Esophagus squamous epithelium (tissue), 5 donors: ENCODE measurements at places on chromosomes 16 and 17.

- DNase-seq = no peak
Measured at GRCh38 chr17:48915459-48916282, 7.5 kb downstream of the UBE2Z start.

GRCh38 chr16:80938004-80938878, 68.4 kb downstream of the CMC2 start:
- no peak for DNase-seq

GRCh38 chr17:7250695-7251627, 573 bp downstream of the CTDNEP1 start:
- no peak for DNase-seq

DNA sequence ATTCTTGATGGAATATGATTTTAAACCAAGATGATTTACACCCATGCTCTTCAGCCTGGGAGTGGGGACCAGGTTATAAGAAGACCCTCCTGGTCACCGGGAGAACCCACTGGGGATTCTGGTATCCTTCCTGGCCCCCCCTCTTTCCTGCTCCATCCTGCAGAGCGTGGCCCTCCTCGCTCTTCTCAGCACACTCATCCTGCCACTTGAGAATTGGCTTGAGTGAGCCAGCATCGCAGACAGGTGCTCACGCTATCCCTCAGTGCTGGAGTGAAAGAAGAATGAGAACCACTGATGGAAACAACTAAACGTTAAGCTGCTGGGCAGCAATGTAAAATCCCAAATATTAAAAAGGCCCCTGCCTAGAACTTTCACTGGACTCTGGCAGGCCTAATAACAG, 98.0 kb downstream of the CYTH1 start:
- DNase-seq = no peak

DNA sequence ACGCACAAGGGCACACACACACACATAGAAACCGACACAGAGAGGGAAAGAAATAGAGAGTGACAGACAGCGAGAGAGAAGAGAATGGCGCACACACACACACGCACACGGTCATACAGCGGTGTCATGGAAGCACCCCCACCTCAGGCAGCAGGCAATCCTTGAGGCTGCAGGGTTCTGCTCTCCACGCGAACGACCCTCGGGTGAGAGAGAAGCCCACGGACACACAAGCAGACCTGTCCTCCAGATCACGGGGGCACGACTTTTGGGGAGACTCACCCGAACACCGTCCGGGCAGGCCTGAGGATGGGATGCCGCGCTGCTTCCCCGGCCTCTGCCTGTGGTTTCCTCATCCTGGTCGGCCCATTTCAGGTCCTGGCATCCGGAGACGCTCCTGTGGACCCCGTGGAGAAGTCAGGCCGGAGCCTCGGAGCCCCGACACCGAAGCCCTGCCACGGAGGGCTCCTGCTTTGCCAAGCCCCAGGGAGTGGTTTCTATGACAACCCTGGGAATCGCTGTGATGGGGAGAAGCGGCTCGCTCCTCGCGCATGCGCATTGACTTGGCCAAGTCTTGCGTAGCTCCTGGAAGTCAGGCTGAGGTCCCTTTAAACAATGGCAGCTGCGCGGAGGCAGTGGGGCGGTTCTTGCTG, 118.2 kb upstream of the KCNJ18 start:
- DNase-seq = no peak

- no peak for DNase-seq
Measured at GRCh38 chr16:48310908-48311641, 63.7 kb upstream of the ABCC11 start.

DNA sequence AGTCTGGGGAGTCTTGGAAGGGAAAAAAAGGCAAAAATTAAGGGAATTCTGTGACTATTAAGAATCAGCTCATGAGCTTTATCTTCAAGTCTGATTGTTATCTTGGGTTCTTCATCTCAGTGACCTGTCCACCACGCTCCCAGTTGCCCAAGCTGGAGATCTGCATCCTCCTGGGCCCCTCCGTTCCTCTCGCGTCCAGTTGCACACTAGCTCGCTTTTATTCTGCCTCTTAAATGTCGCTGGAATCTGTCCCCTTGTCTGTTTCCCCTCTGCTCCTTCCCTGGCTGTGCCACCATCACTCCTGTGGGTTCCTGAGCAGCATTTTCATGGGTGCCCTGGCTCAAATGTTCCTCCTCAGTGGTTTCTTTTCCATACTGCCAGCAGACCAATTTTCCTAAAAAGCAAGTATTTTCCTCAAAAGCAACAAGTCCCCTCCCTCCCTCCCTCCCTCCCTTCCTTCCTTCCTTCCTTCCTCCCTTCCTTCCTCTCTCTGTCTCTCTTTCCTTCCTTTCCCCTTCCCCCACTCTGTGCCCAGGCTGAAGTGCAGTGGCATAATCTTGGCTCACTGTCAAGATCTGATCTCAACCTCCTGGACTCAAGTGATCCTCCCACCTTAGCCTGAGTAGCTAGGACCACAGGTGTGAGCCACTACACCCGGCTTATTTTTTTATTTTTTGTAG, 1.4 kb downstream of the ENDOV start:
- no peak for DNase-seq

DNA sequence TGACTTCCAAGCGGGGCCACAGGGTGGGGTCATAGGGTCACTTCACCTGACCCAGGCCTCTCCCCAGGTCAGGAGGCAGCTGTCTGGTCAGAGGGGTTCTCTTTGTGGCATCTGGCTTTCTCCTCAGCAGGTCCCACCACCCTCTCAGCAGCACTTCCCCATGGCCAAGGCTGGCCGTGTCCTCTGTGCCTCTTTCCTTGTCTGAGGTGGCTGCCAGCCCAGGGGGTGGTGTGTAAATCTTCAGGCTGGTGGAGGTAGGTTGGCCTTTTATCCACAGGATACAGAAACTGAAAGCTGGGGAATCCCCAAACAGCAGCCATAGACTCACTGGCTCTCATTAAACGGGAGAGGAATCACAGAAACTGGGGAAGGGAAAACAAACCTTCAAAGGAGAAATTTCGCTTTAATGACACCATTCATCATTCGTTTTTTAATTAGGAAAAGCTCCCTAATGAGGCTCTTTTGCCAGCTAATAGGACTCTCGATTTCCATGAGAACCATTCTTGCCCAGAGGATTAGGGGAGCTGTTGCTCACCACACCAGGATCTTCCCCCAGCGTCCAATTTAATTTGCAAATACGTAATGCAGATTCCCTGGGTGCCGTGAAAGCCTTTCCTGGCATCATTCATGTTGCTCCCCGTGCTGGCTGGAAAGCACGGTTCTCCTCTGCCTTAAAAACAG, 18.0 kb downstream of the C17orf75 start:
- DNase-seq = no peak

- no peak for DNase-seq
Measured at GRCh38 chr17:15298176-15298575, 33.0 kb upstream of the PMP22 start.

DNA sequence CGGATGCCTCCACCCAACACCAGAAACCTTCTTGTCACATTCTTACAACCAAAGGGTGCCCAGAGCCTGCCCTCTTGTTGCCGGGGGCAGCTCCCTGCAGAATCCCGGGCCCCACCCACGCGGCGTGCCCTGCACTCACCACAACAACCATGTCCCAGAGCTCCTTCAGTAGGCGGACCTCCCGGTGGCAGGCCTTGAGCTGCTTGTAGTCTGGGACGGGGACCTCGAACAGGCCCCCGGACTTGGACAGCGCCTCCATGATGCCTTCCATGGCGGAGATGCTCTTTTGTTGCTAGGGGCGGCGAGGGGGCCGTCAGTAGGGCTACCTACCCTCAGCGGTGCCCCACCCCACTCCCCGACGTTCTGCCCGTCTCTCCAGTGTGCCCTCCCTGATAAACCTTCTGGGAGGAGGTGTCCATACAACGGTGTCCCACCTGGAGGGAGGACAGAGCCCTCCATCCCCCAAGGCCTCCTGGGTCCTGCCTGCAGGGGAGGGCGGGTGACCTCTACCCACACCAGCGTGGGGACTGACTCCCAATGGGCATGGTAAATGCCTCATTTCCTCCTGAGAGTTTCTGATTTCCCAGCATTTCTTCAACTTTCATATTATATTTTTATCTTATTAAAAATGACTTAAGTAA, 52.2 kb downstream of the DNAH17 start:
- no peak for DNase-seq

GRCh38 chr17:55661256-55661758, 61.4 kb downstream of the TMEM100 start:
- no peak for DNase-seq

- no peak for DNase-seq
Measured at GRCh38 chr17:29151567-29151966, 28.6 kb downstream of the MYO18A start.

- no peak for DNase-seq
Measured at GRCh38 chr17:80822700-80823410, 168.8 kb upstream of the CHMP6 start.

DNA sequence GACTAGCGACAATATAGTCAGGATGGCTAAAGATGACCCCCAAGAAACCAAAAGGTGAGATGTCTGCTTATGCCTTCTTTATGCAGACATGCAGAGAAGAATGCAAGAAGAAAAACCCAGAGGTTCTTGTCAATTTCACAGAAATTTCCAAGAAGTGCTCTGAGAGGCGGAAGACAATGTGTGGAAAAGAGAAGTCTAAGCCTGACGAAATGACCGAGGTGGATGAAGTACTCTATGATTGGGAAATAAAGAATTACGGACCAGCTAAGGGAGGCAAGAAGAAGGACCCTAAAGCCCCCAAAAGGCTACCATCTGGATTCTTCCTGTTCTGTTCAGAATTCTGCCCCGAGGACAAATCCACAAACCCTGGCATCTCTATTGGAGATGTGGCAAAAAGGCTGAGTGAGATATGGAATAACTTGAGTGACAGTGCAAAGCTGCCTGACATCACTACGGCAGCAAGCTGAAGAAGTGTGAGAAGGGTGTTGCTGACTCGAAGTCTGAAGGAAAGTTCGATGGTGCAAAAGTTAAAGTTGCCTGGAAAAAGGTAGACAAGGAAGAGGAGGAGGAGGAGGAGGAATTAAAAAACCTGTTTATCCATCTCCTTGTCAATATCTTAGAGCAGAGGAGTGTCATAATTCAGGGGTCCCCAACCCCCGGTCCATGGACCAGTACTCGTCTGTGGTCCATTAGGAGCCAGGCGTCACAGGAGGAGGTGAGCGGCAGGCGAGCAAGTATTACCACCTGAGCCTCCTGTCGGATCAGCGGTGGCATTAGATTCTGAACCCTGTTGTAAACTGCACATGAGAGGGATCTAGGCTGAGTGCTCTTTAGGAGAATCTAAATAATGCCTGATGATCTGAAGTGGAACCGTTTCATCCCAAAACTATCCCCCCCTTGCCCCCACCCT, 25.1 kb upstream of the ADGRG1 start:
- DNase-seq = no peak

GRCh38 chr17:1495265-1495989, 2.9 kb upstream of the MYO1C start:
- DNase-seq = no peak

GRCh38 chr17:38724337-38724988, 5.7 kb upstream of the CISD3 start:
- no peak for DNase-seq

GRCh38 chr16:22375963-22376640, 1.7 kb upstream of the CDR2 start:
- DNase-seq = no peak

GRCh38 chr17:36761203-36761950, 160.0 kb downstream of the MRM1 start:
- no peak for DNase-seq

DNA sequence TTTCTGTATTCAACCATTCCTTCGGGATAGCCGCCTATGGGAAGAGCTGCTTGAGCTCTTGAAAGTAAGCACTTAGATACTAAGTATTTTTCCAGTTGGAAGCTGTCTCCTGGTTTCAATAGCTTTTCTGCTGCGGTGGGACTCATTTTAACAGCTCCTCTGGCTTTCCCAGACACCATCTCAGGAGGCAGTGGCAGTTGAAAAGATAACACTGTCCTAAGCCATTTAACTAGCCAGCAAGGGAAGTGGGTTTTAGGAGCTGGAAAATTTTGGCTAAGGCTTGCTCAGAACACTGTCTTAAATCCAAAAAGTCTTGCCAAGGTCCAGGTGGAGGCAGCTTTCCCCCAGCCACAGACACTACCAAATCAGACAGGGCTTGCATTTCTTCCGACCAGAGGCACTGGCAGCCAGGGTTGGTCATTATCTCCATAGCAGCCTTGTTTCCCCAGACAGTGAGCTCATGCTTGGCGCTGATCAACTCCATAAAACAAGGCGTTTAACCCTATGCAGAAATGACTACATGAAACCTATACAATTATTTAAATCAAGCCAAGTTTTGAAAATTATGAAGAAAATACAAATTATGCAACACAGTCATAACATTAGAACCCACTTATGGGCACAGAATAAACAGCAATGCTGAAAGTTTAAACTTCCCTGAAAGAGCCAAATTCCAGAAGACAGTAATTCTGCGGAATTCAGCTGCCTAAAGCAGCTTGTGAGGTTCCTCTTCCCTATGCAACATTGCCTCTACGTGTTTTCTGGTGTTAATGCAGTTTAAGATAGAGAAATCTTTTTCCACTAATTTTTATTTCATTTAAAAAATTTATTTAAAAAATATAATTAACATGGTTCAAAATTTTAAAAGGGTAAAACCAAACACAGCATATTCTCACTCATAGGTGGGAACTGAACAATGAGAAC, 25.0 kb downstream of the GABARAPL2 start:
- no peak for DNase-seq

GRCh38 chr16:8581831-8582580, 8.3 kb downstream of the TMEM114 start:
- DNase-seq = no peak

- no peak for DNase-seq
Measured at GRCh38 chr17:42865638-42866094, 14.7 kb downstream of the AOC3 start.

DNA sequence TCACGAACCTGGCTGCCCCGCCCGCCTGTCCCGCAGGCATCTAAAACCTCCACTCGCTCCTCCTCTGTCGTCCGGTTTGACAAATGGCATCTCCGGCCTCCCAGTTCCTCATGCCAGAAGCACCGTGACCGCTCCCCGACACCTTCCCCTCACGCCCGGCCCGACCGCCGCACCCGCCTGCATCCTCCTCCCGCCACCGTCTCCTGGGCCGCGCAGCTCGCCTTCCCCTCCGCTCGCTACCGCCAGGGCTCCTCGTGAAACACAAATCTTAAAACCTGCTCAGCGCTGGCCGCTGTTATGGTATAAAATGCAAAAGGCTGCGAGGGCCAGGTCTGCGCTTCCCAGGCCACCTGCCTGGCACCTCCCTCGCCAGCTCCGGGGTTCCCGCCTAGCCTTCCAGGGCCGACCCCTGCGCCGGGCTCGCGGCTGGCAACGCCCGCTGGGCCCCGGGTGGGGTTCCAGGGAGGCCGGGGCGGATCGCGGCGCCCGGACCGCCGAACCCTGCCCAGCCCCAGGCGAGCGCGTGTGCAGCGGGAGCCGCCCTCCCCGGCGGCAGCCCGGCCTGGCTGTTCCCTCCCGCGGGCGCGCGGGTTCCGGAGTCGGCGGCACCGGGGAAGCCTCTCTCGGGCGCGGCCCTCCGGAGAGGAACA, 488 bp downstream of the SPSB3 start:
- DNase-seq = no peak

- no peak for DNase-seq
Measured at GRCh38 chr17:62191390-62192361, 126.6 kb upstream of the MED13 start.

DNA sequence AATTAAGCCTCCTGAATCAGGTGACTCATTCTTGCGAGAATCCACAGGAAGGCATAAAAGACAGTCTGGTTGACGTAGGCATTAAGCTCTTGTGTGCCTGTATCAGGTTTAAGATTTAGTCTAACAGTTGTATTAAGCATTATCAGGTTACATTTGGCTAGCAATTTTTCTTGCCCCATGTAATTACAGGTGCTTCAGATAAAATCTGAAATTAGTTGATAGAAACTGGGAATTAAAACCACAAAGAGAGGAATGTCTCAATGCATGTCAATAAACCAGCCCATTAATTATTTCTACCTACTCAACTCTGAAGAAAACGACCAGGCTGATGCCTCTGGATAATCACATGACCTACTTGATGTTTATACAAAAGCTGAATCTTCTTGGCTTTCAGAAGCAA, 217.2 kb downstream of the CA10 start:
- no peak for DNase-seq
